ENCODE measurements at places on chromosomes 4 and X. TPM values are rescaled to one million over a fixed set of nuclear protein-coding genes. Genes with fewer than 3 reads are reported as not detected.

DNA sequence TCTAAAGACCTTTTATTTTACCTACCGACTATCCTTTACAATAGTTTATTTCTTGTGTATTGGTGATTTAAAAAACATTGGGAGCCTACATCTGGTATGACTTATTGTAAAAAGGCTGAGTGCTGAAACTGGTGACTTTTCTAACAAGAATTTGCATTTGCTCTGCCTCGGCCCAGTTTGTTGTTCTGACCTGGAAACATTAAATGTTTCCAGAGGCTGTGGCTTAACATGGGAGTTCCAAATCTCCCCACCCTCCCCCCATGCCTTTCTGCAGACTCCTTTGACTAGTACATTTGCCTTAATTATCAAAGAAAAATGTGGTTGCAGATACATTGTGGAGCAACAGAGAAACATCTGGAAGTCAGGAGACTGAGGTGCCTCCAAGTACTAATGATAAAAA is 39.8 kb downstream of the SPCS3 start:
- DNase-seq, result no peak

DNA sequence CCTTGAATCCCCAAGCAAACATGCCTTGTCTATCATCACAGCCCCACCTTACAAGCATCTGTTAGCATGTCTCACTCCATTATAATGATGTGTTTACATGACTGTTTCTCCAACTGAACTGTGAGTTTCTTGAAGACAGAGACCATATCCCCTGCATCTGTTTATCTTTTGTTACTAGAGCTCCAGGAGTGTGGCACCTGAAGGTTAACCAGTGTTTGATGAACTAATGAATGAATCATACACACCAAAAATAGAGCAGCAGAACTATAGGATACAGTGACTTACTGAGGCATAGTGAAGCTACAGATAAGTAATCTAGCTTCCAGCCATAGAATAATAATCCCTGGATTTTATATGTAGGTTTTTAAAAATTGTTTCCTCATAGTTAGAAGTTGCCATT is 331.0 kb downstream of the PCDH7 start:
- no peak for DNase-seq

DNA sequence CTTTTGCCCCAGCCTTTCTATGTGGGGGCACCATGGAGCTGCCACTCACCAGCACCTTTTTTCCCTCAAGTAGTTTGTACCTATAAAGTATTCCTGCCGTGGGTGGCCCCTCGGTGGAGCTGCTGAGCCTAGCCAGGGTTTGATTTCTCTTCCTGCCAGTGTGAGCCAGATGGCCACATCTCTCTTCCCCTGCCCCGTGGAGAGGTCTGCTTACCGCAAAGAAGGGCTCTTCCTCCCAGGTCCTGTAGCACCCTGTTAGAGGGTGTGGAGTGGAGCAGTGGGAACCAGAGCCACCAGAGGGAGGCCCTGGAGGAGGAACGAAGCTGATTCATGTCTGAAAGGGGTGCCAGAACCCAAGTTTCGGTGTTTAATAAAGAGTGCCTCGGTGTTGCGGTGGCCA is 95.4 kb downstream of the PTTG2 start:
- no peak for DNase-seq

GRCh38 chr4:25929298-25929686 is 15.3 kb downstream of the SMIM20 start:
- DNase-seq, result no peak

Gene SLC49A3
- not detected for total RNA-seq

Gene INTU
- total RNA-seq, result 1.4 TPM

Gene ITIH6
- not detected for total RNA-seq

Gene MAGIX
- 4.3 TPM for total RNA-seq

Gene GLOD5
- total RNA-seq, result not detected

Gene PAGE2B
- not detected for total RNA-seq

Data from M059J (cell line).